Activated gamma-delta T cell treated with Interleukin-2 at 50 U/mL for 16 hours (primary cell): ENCODE measurements at places on chromosomes 3 and 15.

DNA sequence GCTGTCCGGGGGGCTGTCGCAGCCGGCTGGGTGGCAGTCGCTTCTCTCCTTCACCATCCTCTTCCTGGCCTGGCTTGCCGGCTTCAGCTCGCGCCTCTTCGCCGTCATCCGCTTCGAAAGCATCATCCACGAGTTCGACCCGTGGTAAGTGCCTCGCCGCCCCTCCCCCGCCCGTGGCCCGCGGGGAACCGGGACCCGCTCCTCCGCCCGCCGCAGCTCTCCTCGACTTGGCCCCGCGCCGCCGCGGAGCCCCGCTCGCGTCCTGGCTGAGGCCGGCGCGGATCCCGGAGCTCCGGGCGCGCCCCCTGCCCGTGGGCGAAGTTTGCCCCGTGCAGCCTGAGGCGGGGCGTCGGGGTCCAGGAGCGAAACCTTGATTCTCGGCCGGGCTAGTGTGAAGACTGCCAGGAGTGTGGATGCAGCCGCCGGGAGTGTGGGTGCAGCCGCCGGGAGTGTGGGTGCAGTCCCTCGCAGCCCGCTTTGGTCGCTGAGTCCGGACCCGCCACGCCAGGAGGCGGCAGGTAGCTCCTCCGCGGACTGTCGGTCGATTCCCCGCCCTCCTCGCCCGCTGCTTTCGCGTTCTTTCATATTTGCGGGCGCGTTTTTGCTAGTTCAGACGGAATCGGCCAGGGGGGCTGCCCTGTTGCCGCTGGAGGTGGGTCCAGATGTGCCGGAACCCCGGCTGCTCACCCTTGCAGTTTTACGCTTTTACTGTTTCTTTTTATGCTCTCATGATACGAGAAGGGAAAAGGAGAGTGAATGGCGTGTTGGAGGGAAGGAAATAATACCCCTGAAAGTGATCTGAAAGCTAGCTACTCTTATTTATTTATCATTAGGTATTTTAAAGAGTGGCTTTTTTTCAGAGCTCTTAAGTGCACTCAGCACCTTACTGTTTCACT, 692 bp downstream of the STT3B start:
- DNase-seq, result peak; percentile 54

GRCh38 chr3:3685721-3686120, 113.5 kb upstream of the LRRN1 start:
- no peak for DNase-seq

DNA sequence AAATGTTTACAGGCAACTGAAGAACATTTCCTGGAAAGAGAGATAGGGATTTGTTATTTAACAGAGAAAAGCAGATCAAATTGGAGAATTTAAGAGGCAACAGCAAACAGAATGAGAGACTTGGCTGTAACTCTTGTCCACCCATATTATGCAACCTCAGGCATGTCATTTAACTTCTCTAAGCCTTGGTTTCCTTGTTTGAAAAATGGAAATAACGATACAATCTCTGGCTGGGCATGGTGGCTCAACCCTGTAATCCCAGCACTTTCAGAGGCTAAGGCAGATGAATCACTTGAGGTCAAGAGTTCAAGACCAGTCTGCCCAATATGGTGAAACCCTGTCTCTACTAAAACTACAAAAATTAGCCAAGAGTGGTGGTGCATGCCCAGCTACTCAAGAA, 23.7 kb downstream of the ARRDC4 start:
- no peak for DNase-seq

DNA sequence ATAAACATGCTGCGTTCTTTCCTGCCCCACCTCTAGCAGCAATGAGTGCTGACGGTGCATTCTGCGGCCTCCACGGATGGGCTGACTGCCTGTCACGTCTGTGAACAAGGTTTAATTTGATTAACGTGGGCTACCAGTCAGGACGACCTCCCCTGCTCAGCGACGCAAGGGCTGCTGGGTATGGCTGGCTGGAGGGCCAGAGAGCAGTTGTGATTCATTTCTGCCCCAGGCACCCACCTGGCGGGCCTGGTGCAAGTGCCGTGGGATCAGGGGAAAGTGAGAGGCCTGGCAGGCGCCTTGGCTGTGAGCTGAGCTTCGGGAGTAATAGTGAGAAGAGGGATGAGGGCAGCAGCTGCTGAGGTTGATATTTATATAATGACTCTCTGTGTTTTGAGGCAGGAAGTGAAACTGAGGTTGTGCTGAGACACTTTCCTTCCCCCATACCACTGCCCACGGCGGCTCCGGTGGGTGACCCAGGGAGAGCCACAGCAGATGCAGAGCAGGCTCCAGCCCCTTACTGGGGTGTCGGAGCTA, 190.4 kb upstream of the BCL6 start:
- DNase-seq, result peak; percentile 18

DNA sequence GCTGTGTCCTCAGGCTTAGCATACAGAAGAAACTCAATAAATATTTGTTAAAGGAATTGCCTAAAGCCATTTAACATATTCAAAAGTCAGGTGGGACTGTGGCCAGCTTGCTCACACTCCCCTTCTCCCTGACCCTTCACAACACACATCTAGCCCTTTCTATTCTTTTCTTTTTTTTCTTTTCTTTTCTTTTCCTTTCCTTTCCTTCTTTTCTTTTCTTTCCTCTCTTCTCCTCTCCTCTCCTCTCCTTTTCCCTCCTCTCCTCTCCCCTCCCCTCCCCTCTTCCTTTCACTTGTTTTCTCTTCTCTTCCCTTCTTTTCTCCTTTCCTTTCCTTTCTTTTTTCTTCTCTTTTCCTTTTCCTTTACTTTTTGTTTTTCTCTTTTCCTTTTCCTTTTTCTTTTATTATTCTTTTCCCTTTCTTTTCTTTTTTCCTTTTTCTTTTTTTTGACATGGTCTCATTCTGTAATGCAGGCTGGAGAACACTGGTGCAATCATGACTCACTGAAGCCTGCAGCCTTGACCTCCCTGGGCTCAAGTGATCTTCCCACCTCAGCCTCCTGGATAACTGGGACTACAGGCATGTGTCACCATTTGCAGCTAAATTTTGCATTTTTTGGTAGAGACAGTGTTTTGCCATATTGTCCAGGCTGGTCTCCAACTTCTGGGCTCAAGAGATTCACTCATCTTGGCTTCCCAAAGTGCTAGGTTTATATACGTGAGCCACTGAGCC, 377.8 kb downstream of the GRM7 start:
- DNase-seq, result no peak

DNA sequence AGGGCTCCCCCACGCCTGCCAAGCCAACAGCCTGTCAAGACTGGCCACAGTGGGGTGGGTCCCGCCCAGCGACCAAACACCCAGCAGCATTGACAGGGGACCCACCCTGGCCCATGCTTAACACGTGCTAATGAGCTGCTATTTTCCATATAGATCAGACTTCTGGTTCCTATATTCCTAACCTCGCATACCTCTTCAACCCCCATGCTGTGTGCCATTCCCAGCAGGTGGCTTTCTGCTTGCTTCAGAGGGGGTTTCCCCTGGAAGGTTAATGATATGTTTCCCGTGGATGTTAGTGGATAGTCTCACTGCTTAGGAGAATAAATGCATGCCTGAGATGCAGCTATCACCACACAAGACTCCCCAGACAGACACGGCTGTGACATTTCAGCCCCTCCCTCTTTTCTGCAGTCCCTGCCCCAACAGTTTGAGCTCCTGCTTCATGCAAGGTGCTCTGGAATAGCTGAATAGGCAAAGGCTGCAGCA, 37.9 kb upstream of the MGLL start:
- DNase-seq, result no peak

- no peak for DNase-seq
Observed at GRCh38 chr3:127184870-127185216, 8.1 kb upstream of the PRR23E start.

DNA sequence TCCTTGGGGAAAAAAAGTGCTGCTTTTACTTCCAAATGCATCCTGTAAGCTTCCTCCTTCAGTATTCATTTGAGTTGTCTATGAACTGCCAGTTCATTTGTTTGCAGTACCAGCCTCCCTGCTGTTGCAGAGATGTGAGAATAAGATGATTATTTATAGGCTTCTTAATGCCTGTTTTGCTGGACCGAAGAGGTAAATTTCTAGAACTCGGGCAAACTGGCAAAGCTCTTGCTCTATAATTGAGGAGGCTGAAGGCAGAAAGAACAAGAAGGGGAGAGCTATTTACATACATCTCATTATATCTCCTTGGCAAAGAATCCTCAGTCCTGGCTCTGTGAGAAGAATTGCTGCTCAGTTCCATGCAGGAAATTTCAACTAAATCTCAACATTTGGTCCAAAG, 790.4 kb downstream of the GRM7 start:
- DNase-seq, result no peak

DNA sequence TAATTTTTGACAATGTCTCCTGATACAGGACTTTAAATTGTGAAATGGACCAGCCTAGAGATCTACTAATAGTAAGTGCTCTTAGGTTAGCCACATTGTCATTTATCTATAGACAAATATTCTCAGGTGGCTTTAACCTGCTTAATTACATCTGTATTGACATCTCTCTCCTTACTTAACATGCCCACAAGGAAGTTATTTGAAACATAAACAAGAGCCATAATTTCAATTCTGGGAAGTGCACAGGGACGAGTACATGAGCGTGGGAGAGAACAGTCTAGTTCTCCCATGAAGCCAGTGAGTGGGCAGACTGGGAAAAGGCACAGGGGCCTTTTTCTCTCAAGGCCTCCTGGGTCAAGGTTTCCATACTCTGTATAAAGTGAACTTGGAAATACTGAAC, 54.2 kb downstream of the NEK10 start:
- DNase-seq, result no peak

- DNase-seq, result peak; percentile 45
Observed at GRCh38 chr3:141561426-141562034, 74.7 kb downstream of the RASA2 start.

- DNase-seq, result no peak
Observed at GRCh38 chr15:29040370-29040751, 154.6 kb downstream of the APBA2 start.

- DNase-seq, result no peak
Observed at GRCh38 chr15:97406841-97407240, 553.7 kb upstream of the ARRDC4 start.

DNA sequence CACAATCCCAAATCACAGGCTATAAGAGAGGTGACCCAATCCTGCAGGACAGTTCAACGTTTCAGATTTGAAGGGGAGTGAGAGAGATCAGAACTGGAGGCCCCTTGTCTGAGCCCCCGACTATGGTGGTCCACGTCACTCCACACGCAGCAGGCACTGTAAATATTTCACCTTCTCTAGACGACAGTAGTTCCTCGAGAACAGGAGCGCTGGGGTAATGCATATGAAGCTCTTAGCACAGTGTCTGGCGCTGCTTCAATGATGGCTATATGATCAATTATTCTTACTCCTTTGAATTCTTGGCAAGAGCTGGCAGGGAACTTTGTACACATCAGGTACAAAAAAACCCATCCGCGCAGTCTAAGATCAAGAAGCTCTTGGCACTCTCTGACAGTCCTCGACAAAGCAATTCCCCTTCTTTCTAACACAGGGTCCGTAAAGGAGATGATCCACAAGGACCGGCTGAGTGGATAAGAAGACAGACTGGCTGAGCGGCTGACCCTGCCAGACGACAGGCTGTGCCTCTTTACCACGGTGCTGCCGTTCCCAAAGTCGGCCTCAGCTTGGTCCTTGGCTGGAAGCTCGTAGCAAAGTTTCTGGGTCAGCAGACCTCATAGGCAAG, 522 bp upstream of the NRROS start:
- no peak for DNase-seq

- no peak for DNase-seq
Observed at GRCh38 chr15:71015342-71015741, 99.9 kb upstream of the THSD4 start.

DNA sequence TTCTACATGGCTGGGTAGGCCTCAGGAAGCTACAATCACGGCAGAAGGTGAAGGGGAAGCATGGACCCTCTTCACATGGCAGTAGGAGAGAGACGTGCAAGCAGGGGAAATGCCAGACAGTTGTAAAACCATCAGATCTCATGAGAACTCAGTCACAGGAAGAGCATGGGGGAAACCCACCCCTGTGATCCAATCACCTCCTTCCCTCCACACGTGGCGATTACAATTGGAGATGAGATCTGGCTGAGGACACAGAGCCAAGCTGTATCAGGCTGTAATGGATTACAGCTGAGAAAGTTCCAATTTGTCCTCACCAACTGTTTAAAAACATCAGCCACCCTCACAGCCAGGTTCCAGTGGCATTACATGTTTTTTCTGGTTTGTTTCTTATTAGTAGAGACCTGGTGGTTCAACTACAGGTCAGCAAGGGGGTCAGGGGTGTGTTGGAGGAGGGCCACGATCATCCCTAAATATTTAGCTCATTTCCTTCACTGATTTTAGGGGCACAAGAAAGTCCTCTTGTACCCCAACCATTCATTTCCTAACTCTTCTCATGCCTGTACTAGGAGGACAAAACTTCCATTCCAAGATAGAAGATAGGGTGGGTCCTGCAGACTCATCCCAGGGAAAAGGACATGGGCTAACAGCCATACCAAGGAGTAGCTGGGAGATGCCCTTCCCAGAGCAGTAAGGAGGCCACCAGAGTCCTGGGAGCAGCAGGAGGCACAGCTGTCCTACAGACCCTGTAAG, 54.4 kb downstream of the ANXA2 start:
- no peak for DNase-seq

- DNase-seq, result no peak
Observed at GRCh38 chr3:142574665-142575064, 3.9 kb downstream of the ATR start.

GRCh38 chr3:150149651-150150051, 179.0 kb upstream of the PFN2 start:
- DNase-seq, result no peak

- no peak for DNase-seq
Observed at GRCh38 chr3:138066383-138066782, 49.0 kb downstream of the DZIP1L start.

GRCh38 chr3:85710490-85710889, 751.7 kb downstream of the CADM2 start:
- no peak for DNase-seq

DNA sequence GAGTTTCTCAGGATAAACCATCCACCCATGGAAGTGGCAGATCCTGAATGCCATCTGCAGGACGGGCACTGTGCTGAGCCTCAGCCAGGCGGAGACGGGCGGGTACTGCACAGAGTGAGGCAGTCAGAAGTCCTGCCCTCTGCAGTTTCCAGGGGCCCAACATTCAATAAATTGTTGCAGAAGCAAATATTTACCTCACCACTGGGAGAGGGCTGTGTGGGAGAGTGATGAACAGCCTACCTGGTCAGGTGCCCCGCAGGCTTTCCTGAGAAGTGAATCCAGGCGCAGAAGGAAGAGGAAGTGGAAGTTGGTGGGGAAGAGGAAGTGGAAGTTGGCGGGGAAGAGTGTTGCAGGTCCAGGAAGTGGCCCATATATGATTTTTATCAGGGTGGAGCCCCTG, 100.8 kb downstream of the SLCO3A1 start:
- no peak for DNase-seq

- DNase-seq, result no peak
Observed at GRCh38 chr3:45011756-45012508, 14.2 kb upstream of the CLEC3B start.

GRCh38 chr3:78831446-78831972, 936.3 kb downstream of the ROBO1 start:
- no peak for DNase-seq

GRCh38 chr3:195802261-195802701, 9.4 kb downstream of the MUC4 start:
- DNase-seq, result peak; percentile 38

DNA sequence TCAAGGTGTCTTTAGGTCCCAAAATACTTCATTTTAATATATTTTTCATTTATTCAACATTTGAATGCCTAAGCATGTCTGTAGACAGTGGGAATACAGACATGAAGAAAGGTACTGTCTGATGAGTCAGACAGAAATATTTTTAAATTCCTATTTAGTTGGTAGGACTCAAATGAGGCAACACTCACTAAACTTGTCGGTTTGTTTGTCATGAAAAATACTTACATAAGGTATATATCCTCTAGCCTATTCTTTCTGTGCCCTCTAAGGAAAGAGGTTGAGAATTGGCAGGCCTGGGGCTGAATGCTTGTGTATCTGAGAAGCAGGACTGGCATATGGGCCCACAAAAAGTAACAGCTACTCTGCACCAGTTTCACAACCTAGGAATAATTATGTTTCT, 423.6 kb upstream of the MDFIC2 start:
- DNase-seq, result no peak
